Activated CD4-positive, alpha-beta T cell treated with anti-CD3 and anti-CD28 coated beads, Interleukin-2, amount 50 U/mL, for 4 hours (primary cell): ENCODE measurements at places on chromosomes 4 and X.

DNA sequence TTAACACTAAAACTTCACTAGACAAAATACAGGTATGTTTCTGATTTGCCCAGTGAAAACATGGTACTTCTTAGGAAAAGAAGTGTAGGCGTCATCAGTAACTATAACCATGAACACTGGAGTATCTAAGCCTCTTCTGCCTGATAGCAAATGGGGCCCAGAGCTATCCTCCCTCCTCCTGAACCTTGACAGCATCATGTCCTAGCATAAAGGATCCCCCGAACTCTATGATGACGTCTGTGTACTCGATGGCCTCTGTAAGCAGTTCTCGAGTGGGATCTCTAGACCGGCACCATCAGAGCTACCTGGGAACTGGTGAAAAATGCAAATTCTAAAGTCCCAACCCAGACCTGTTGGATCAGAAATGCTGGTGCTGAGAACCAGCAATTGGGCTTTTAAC lies 36.3 kb upstream of the MTNR1A start:
- no peak for DNase-seq

DNA sequence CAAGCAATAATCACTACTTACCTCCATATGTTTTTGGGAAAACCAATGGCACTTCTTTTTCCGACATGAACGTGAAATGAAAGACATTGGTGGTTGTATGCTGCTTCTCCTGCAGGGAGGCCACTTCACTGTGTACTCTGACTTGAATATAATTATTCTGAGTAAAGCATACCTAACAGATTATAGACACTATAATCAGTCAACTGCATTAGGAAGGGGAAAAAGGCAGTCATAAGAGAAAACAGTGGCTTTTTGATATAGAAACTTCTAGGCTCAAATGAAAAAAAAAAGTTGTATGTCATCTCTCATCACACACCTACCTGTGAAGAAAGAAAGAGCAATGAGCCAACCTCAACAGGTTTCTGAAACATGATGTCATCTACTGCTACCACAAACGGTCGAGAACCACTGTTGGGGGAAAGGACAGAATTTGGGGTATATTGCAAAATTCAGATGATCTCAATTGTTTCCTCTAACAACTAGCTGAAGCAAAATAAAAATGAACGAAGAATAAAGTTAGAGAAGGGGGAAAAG lies 37.4 kb downstream of the PRDX4 start:
- no peak for DNase-seq

- DNase-seq = no peak
Measured at GRCh38 chr4:84481860-84482245, 17.2 kb downstream of the NKX6-1 start.

DNA sequence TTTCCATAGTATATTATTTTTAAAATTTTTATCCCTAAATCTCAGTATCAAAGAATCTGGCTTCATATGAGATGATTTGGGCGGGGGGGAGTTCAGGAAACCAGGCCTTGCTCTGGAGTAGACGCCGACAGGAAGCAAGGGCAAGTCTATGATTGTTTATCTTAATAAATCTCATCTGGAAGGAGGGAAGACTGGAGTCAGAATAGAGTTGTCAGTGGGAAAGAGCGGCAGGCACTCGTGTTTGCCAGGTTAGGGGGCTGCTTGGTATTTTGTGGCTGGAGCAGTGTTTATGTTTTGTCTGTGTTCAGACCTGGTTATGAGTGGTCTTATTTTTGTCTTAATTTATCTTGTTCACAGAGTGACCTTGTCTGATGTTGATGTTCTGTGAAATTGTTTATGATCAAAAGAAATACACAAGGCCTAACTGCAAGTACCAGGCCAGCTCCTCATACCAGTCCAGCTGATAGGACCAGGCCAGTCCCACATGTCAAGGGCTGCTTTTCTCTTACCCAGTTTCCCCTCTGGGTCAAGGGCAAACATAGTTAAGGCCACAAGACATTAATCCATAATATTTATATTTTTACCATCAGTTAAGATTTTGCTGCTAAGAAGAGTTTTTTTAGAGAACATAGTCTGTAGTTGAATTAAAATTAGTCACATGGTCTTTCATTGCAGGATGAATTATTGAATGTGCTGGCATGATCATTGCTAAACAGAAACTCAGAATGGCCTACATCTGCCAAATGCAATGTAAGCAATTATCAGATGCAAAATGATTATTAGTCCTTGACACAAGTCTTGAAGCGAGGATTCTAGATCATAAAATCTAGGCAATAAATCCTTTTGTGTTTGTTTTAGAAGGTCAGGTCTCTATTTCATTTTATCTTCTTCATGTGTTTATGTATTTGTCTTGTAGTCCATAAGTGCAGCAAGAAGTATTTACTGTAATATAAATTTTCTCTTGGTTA lies 176.5 kb downstream of the GASK1B start:
- no peak for DNase-seq

- DNase-seq = no peak
Measured at GRCh38 chr4:109432696-109433095, 919 bp upstream of the SEC24B start.

GRCh38 chrX:100687546-100687945 lies 43.5 kb downstream of the SRPX2 start:
- no peak for DNase-seq

- DNase-seq = no peak
Measured at GRCh38 chr4:139389991-139390390, 63.9 kb upstream of the RAB33B start.

DNA sequence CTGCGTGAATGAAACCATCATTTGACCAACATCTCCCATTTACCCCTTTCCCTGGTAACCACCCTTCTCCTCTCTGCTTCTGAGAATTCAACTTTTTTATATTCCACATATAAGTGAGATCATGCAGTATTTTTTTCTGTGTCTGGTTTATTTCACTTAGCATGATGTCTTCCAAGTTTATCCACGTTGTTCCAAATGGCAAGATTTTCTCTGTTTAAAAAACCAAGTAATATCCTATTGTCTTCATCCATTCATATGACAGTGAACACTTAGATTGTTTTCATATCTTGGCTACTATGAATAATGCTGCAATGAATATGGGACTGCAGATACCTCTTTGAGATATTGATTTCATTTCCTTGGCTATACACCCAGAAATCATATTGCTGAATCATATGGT lies 362.4 kb upstream of the SLC7A11 start:
- no peak for DNase-seq

DNA sequence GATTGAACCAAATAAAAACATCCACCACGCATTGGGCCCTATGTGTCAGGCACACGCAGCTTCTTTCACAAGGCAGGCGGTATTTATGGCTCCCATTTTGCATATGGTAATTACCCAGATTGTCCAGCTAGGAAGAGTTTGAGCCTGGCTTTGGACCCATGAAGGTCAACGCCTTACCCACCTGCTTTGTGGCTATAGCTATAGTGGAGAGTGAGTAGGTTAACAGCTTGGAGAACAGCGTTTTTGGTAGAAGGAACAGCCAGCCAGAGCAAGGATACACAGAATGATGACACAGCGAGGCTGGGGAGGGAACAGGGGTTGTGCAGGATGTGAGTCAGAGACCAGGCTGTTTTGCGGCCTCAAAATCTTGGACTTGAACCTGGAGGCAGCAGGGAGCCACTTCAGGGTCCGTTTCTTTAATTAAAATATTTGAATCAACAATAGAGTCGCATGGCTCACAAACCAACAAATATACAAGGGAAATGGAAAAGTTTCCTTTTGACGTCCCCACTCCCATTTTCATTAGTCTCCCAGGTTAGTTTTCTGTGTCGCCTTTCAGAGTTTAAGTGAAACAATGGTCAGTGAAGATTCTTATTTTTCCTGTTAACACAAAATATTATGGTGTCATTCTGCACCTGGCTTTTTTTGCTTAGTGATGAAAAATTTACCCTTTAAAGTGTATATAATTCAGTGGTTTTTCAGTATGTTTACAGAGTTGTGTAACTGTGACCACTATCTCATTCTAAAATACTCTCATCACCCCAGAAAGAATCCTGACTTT lies 118.2 kb upstream of the STX18 start:
- DNase-seq = no peak

DNA sequence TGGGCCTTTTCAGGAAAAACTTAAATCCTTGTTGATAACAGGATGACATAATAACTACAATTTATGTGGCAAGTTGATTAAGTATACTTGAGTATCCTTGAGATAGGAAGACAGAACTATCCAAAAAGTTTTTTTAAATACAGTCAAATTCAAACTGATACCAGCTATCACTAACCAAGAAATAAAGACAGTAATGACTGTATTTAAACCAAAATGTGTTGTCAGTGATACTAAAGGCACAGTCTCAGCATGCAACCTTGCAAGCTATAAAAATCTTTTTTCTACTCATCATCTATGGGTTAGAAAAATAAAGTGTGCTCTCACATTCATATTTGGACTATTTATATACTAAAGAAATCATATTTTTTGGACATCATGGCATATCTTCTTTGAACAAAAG lies 64.7 kb downstream of the PAPSS1 start:
- DNase-seq = no peak

- DNase-seq = no peak
Measured at GRCh38 chrX:69396916-69397315, 107.2 kb upstream of the NALF2 start.

DNA sequence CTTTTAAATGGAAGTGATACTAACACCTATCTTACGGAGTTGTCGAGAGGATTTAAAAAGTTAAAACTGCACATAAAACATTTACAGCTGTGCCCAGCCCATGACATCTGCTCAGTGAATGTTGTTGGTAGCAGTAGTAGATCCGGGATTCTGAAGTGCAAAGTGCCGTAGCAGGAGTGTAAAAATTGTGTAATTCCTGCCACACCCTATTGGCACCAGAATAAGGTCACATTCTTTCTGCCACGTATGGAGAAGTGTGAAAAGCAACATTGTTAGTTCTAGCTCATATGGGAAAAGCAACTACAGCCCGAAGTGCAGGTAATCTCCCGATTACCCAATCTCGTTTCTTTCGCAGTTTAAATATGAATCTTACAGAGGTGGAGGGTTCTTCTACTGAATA lies 31.2 kb downstream of the PRIMPOL start:
- DNase-seq = no peak
